Lower lobe of right lung (tissue), 2 donors: ENCODE measurements at places on chromosomes 13 and 19. TPM values are rescaled to one million over a fixed set of nuclear protein-coding genes. Genes with fewer than 3 reads are reported as not detected.
A peak's percentile ranks its signal among the peaks of the same experiment; 100 is the strongest.

- DNase-seq = no peak
- peaks cover 5% of the 10 kb centered on the region for H3K4me1 ChIP-seq
- H3K27ac ChIP-seq = no peak within 1 kb of the TSS
- no peaks in the 10 kb centered on the region for H3K27me3 ChIP-seq
Measured at GRCh38 chr13:113452942-113453901, at the start of gene ADPRHL1. Gene ADPRHL1 (minus strand): TSS chr13:113453488. CDS start chr13:113453437, 51 bp downstream.

- no peak for DNase-seq
Measured at GRCh38 chr13:32590266-32590665, 4.0 kb downstream of the PDS5B start.

DNA sequence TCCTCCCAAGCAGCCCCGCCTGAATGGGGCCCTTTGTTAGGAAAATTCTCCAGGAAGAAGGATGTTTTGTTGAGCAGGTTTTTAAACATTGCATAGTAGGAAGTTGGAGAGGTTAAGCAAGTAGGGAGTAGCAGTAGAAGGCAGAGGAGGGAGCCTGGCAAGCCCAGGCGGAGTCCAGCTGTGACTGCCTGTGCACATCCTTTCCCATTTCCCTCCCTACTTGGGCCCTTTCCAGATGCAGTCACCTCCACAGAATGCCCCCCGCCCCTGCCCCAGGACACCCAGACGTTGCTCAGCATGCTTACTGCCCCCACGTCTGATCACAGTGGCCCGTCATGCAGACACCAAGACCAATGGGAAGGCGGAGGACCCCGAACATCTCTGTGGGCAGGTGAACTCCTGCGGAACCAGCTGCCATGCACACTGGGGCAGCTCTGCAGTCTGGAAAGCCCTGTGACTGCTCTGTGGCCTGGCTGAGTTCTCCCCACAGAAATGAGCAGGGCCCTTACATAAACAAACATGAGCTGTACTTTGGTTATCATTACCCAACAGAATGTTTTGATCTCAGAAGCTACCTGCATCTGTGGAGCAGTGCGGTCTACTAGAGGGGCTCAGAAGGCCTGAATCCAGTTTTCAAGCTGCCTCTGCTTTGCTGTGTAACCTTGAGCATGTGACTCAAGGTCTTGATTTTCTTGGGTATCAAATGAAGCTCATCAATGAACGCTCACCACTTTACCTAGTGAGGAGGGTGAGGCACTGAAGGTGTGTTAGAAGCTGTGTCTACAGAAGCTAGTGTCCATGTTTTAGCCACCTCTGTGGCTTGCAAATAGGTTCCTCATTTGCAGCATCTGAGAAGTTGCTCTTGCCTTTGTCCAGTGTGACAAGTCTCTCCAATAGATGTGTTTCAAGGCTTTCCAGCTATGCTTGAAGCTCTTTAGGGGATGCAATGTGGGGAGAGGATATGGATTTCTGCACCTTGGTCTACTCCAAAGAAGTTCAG lies 84.2 kb downstream of the TNFRSF19 start:
- H3K36me3 ChIP-seq = no peaks in the 10 kb centered on the region
- no peak overlapping the region for H3K4me3 ChIP-seq
- H3K27me3 ChIP-seq = no peaks in the 10 kb centered on the region
- H3K4me1 ChIP-seq = peaks cover 31% of the 10 kb centered on the region
- no peak overlapping the region for H3K27ac ChIP-seq
- no peak for DNase-seq

GRCh38 chr13:98350746-98351330 lies 173.8 kb upstream of the RNF113B start:
- DNase-seq = no peak
- no peak overlapping the region for H3K27ac ChIP-seq
- no peaks in the 10 kb centered on the region for H3K36me3 ChIP-seq
- H3K4me3 ChIP-seq = no peak overlapping the region

- H3K27me3 ChIP-seq = no peaks in the 10 kb centered on the region
- H3K36me3 ChIP-seq = no peaks in the 10 kb centered on the region
- H3K27ac ChIP-seq = no peak overlapping the region
- no peaks in the 10 kb centered on the region for H3K4me1 ChIP-seq
- no peak overlapping the region for H3K4me3 ChIP-seq
Measured at GRCh38 chr19:57233207-57233606, 2.4 kb downstream of the AURKC start.

GRCh38 chr13:107342747-107343146 lies 774.8 kb upstream of the ARGLU1 start:
- no peaks in the 10 kb centered on the region for H3K4me1 ChIP-seq
- no peak overlapping the region for H3K27ac ChIP-seq
- H3K4me3 ChIP-seq = no peak overlapping the region
- H3K36me3 ChIP-seq = no peaks in the 10 kb centered on the region

GRCh38 chr19:1418951-1419738 lies 11.8 kb downstream of the DAZAP1 start:
- DNase-seq = no peak
- H3K36me3 ChIP-seq = peaks cover 62% of the 10 kb centered on the region
- H3K27ac ChIP-seq = no peak overlapping the region
- H3K27me3 ChIP-seq = no peaks in the 10 kb centered on the region

GRCh38 chr13:50126263-50126992 lies 111.2 kb downstream of the KCNRG start:
- peaks cover 59% of the 10 kb centered on the region for H3K4me1 ChIP-seq
- no peaks in the 10 kb centered on the region for H3K36me3 ChIP-seq
- H3K27ac ChIP-seq = peak overlapping the region; percentile 100
- H3K4me3 ChIP-seq = peak overlapping the region; percentile 92
- no peak for DNase-seq
- H3K27me3 ChIP-seq = peaks cover 34% of the 10 kb centered on the region

- H3K36me3 ChIP-seq = peaks cover 34% of the 10 kb centered on the region
- H3K4me1 ChIP-seq = peaks cover 54% of the 10 kb centered on the region
- H3K27ac ChIP-seq = peak overlapping the region; percentile 93
- H3K27me3 ChIP-seq = no peaks in the 10 kb centered on the region
- peak; percentile 77 for DNase-seq
Measured at GRCh38 chr19:39430675-39431593, 4.8 kb downstream of the RPS16 start.

DNA sequence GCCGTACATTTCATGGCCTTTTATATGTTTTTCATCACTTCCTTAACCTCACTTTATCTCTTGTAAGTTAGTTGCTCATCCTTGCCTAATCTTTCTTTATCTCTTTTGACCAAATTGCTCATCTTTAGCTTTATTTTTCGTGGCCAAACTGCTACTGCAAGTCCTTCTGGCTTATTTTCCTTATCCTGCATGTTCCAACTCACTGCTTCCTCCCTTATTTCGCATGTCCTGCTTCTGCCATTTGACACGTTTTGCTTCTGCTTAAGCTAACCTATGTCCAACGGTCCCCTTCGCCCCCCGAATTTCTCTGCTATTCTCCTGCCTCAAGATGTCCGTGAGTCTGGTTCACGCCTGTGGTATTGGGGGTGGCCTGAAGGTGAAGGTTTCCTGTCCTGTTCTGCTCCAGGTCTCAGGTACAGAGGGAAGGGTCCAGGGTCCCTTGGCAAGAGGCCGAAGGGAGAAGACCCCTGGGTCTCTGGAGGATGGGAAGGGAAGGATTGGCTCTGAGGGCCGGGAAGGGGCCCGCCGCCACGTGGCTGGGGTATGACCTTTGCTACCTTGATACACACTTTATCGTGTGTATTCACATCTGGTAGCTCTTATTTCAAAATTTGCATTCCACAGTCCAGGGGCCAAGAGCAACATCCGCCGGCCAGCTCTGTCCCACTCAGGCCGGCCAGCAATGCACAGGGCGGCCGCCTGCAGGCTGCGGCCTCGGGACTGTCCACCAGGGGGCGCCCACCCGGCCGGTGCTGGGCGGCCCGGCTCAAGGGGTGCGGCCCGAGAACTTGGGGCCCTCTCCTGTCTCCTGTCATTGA lies 2.9 kb upstream of the C19orf85 start:
- H3K4me3 ChIP-seq = no peak overlapping the region
- peak; percentile 79 for DNase-seq
- H3K4me1 ChIP-seq = peaks cover 4% of the 10 kb centered on the region
- no peak overlapping the region for H3K27ac ChIP-seq
- no peaks in the 10 kb centered on the region for H3K27me3 ChIP-seq

GRCh38 chr13:42377640-42378382 lies 105.9 kb downstream of the AKAP11 start:
- no peaks in the 10 kb centered on the region for H3K4me1 ChIP-seq
- no peaks in the 10 kb centered on the region for H3K27me3 ChIP-seq
- DNase-seq = no peak
- no peak overlapping the region for H3K4me3 ChIP-seq
- no peak overlapping the region for H3K27ac ChIP-seq

GRCh38 chr19:41376998-41377365 lies 649 bp downstream of the TMEM91 start:
- H3K27me3 ChIP-seq = no peaks in the 10 kb centered on the region
- DNase-seq = peak; percentile 50
- H3K36me3 ChIP-seq = peaks cover under 1% of the 10 kb centered on the region
- H3K4me3 ChIP-seq = peak overlapping the region; percentile 77

GRCh38 chr13:113854238-113855011 lies 9.5 kb downstream of the GAS6 start:
- no peaks in the 10 kb centered on the region for H3K27me3 ChIP-seq
- peaks cover 61% of the 10 kb centered on the region for H3K4me1 ChIP-seq
- H3K36me3 ChIP-seq = no peaks in the 10 kb centered on the region
- peak overlapping the region; percentile 65 for H3K27ac ChIP-seq
- DNase-seq = peak; percentile 51
- H3K4me3 ChIP-seq = no peak overlapping the region

- no peaks in the 10 kb centered on the region for H3K4me1 ChIP-seq
- H3K4me3 ChIP-seq = no peak overlapping the region
- H3K36me3 ChIP-seq = no peaks in the 10 kb centered on the region
- no peaks in the 10 kb centered on the region for H3K27me3 ChIP-seq
Measured at GRCh38 chr19:27779954-27780353, 1433.0 kb downstream of the UQCRFS1 start.

DNA sequence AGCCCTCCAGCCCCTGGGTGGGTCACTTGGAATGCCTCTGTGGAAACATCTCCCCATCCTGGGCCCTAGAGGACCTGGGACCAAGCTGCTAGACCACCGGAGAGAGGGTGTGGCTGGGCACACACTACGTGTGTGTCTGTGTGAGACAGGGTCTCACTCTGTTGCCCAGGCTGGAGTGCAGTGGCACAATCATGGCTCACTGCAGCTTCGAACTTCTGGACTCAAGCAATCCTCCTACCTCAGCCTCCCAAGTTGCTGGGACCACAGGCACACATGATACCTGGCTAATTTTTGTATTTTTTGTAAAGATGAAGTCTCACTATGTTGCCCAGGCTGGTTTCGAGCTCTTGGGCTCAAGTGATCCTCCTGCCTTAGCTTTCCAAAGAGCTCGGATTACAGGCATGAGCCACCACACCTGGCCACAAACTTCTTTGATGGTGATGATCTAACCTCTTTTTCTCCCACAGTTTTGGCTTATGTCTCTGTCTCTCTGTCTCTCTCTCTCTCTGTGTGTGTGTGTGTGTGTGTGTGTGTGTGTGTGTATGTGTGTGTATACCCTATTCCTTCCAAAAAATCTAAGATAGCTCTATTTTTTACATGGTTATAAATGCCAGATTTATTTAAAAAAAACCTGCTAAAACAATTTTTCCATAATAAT lies 32.1 kb upstream of the SLC7A9 start:
- DNase-seq = no peak
- no peaks in the 10 kb centered on the region for H3K4me1 ChIP-seq
- H3K27ac ChIP-seq = no peak overlapping the region
- no peaks in the 10 kb centered on the region for H3K27me3 ChIP-seq
- no peak overlapping the region for H3K4me3 ChIP-seq

DNA sequence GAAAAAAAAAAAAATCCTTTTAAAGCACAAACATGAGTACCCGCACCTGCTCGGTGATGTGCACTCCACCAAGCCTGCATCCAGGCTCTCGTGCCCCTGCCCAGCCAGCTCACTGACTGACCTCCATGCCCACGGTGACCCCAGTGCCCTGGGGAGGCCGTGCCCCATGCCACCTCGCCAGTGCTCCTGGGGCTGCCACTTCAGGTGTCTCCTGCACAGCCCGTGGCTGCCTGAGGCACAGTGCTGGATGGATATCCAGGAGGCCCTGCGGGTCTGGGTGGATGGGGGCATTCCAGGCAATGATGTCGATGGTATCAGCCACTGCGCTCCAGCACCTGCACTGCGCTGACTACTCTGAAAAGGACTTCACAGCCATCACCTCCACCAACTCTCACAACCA lies 9.0 kb downstream of the PPP6R1 start:
- no peaks in the 10 kb centered on the region for H3K27me3 ChIP-seq
- peaks cover 23% of the 10 kb centered on the region for H3K36me3 ChIP-seq
- DNase-seq = no peak
- no peak overlapping the region for H3K4me3 ChIP-seq
- H3K4me1 ChIP-seq = peaks cover 70% of the 10 kb centered on the region
- no peak overlapping the region for H3K27ac ChIP-seq

DNA sequence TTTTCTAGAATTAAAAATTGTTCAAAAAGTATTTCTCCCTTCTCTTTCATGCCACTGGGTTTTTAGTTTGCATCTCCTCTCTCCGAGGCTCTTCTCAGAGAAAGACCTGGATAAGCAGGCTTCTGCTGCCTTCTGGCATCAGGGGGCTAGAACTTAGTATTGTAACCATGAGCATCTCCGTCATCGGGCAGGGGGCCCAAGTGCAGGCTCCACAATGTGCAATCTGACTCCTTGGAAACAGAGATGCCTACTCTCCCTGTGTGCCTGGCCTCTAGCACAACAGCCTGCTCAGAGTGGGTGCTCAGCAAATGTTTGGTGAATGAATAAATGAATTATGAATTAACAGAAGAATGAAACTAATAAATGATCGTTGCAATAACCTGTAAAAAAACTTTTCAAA lies 45.6 kb upstream of the MTIF3 start:
- no peaks in the 10 kb centered on the region for H3K36me3 ChIP-seq
- no peak overlapping the region for H3K4me3 ChIP-seq
- H3K27me3 ChIP-seq = no peaks in the 10 kb centered on the region

- no peak for DNase-seq
- H3K36me3 ChIP-seq = no peaks in the 10 kb centered on the region
- H3K4me3 ChIP-seq = no peak overlapping the region
- no peak overlapping the region for H3K27ac ChIP-seq
- H3K4me1 ChIP-seq = peaks cover 15% of the 10 kb centered on the region
Measured at GRCh38 chr13:45316338-45316737, 24.6 kb downstream of the TPT1 start.

DNA sequence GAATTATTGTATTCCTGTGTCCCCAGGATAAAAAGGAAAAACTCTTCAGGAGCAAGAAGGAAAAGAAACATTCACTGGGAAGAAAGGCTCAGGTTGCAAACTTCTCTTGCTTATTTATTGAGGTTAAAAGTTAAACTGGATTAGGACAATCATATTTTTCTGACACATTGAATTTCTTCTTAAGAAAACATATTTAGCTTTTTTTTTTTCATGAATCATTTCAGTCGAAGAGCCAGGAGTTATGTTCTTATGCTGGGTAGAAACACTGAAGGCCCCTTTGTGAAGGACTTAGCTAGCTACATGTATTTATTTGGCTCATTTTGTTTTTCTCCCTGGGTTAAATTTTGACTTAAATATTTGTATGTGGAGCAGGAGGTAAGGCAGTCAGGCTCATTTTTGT lies 434.0 kb downstream of the KLF5 start:
- H3K4me3 ChIP-seq = no peak overlapping the region
- H3K4me1 ChIP-seq = no peaks in the 10 kb centered on the region
- H3K27me3 ChIP-seq = no peaks in the 10 kb centered on the region
- no peak overlapping the region for H3K27ac ChIP-seq
- no peak for DNase-seq

The MCF2L gene
- 42.4 TPM for total RNA-seq

The CDX2 gene
- total RNA-seq = not detected

The MEF2B gene
- 2.7 TPM for total RNA-seq

The SELENOV gene
- not detected for total RNA-seq

The MRI1 gene
- total RNA-seq = 30.4 TPM
